ENCODE measurements at places on chromosomes 5 and 9. TPM values are rescaled to one million over a fixed set of nuclear protein-coding genes. Genes with fewer than 3 reads are reported as not detected.

CER1 gene
- total RNA-seq, result not detected

SAPCD2 gene
- total RNA-seq, result 16.8 TPM

MLANA gene
- not detected for total RNA-seq

GBGT1 gene
- 4.9 TPM for total RNA-seq

SPINK5 gene
- total RNA-seq, result 12.8 TPM

VCAN gene
- 15.5 TPM for total RNA-seq

- no peak for DNase-seq
Measured at GRCh38 chr5:62791059-62791458, 212.4 kb downstream of the LRRC70 start.

DNA sequence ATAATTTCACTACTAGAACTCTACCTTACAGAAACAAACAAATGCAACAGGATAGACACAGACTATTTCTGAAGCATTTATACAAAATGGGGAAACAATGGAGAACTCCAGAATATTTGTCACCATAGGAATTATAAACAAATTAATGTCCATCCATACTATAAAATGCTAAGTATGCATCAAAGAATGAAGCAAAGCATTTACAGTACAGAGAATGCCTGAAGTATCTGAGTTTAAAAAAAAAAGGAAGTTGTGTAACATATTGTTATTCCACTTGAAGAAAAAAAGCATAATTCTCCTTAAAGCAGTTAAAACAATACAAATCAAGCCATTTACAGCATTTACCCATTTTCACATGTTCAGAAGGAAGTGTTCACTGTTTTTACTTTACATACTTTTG is 53.0 kb downstream of the DROSHA start:
- DNase-seq, result no peak

DNA sequence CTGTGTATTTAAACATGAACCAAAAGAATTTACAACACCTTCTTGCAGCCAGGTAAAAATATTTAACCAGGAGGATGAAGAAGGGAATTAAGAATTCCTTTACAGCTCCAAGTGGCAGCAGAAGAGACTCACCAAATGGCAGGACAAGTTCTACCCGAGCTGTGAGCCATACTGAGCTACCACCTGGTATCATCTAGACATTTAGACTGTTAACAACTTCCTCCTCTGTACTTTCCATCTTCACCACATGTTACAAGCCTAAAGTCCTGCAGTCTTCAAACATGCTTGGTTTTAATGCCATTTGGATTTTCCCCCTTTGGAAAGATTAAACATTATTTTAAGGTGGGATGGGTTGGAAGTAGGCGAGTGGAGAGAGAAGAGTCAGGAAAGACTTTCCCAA is 190.2 kb downstream of the TRPM6 start:
- no peak for DNase-seq

- DNase-seq, result no peak
Measured at GRCh38 chr5:29143266-29143665, 2050.2 kb upstream of the CDH6 start.

DNA sequence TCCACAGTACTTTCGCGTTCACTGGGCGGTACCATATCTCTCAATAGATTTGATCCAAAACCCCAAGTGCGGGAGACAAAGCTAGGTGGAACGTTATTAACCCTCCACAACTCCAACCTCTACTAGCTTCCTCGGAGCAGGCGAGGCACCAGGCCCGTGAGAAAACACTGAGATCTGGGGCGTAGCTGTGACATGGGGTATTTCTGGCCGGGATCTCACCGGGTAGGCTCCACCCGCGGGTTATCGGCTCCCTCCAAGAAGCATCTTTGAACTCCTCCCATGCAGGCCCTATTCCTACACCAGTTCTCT is 350 bp upstream of the SLC25A46 start:
- DNase-seq, result peak; percentile 27

GRCh38 chr5:26023361-26023760 is 1015.0 kb downstream of the CDH9 start:
- no peak for DNase-seq

- no peak for DNase-seq
Measured at GRCh38 chr9:16869131-16869881, 1.2 kb downstream of the BNC2 start.

- no peak for DNase-seq
Measured at GRCh38 chr5:120703918-120704587, 240.0 kb downstream of the PRR16 start.

Measured in left colon (tissue), 2 donors.